ENCODE measurements at places on chromosomes 6 and 20. TPM values are rescaled to one million over a fixed set of nuclear protein-coding genes. Genes with fewer than 3 reads are reported as not detected.

- H3K36me3 ChIP-seq, result no peaks in the 10 kb centered on the region
- H3K27me3 ChIP-seq, result no peaks in the 10 kb centered on the region
- H3K27ac ChIP-seq, result no peak overlapping the region
- no peak for DNase-seq
These were observed 193.9 kb upstream of the CITED2 start for GRCh38 chr6:139568151-139568955.

DNA sequence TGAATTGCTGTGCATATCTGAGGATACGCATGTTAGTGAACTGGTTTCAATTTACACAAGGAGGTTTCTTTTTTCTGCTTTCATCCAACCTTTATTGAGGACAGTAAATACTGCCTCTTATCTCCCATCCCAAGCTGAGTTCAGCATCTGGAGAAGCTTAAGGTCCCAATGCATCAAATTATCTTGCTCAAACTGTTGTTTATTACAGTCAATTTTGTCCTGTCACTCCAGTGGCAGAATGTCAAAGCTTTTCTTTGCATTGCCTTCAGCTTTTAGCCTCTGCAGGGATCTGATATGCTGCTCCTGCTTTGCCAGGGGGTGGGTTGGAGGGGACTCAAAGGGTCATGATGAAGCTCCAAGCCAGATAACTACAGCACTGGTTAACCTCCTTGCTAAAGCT is 435.4 kb upstream of the SOX4 start:
- no peaks in the 10 kb centered on the region for H3K27me3 ChIP-seq
- H3K4me1 ChIP-seq, result no peaks in the 10 kb centered on the region
- no peak overlapping the region for H3K27ac ChIP-seq

DNA sequence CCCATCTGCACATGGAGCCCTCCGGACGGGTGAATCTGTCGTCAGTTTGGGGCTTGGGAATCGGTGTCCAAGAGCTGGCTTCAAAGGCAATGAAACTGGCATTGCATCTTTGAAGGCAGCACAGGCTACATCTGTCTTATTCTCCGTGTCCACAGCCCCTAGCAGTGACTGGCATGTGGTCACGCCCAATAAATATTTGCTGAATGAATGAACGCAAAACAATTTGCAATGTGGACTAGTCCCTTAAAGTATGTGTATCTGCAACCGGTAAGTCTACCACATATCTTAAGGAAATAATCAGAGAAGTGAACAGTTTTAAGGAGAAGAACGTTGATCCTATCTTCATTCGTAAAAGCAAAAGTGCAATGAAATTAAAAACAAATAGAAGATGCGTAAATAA is 8.0 kb upstream of the PMEPA1 start:
- H3K27me3 ChIP-seq, result no peaks in the 10 kb centered on the region
- H3K4me1 ChIP-seq, result peaks cover 4% of the 10 kb centered on the region
- DNase-seq, result no peak
- H3K27ac ChIP-seq, result no peak overlapping the region
- H3K4me3 ChIP-seq, result no peak overlapping the region
- H3K36me3 ChIP-seq, result no peaks in the 10 kb centered on the region

GRCh38 chr20:31861385-31862156 is 8.8 kb downstream of the DUSP15 start:
- peak; percentile 60 for DNase-seq
- H3K27me3 ChIP-seq, result no peaks in the 10 kb centered on the region
- H3K27ac ChIP-seq, result no peak overlapping the region

GRCh38 chr20:37335642-37336368 is 10.1 kb upstream of the SRC start:
- no peaks in the 10 kb centered on the region for H3K27me3 ChIP-seq
- H3K4me3 ChIP-seq, result no peak overlapping the region
- DNase-seq, result no peak
- no peak overlapping the region for H3K27ac ChIP-seq

- no peak overlapping the region for H3K4me3 ChIP-seq
- H3K27me3 ChIP-seq, result no peaks in the 10 kb centered on the region
- H3K36me3 ChIP-seq, result no peaks in the 10 kb centered on the region
- no peaks in the 10 kb centered on the region for H3K4me1 ChIP-seq
These were observed 55.1 kb upstream of the FBXL4 start for GRCh38 chr6:99002831-99003230.

The FAM8A1 gene
- 45.1 TPM for total RNA-seq

The PAK5 gene
- not detected for total RNA-seq

The ZNF335 gene
- 31.6 TPM for total RNA-seq

The BNIP5 gene
- not detected for total RNA-seq
